Stimulated activated memory B cell treated with anti-CD40 and anti-IgM and Interleukin-4, amounts not matched to agents 10 μg/mL and 1 μg/mL and 100 μg/mL, for 72 hours (primary cell): ENCODE measurements at places on chromosomes 4 and X.

- ATAC-seq, result peak; percentile 89
Observed at GRCh38 chr4:4575284-4576211, 33.7 kb upstream of the STX18 start.

DNA sequence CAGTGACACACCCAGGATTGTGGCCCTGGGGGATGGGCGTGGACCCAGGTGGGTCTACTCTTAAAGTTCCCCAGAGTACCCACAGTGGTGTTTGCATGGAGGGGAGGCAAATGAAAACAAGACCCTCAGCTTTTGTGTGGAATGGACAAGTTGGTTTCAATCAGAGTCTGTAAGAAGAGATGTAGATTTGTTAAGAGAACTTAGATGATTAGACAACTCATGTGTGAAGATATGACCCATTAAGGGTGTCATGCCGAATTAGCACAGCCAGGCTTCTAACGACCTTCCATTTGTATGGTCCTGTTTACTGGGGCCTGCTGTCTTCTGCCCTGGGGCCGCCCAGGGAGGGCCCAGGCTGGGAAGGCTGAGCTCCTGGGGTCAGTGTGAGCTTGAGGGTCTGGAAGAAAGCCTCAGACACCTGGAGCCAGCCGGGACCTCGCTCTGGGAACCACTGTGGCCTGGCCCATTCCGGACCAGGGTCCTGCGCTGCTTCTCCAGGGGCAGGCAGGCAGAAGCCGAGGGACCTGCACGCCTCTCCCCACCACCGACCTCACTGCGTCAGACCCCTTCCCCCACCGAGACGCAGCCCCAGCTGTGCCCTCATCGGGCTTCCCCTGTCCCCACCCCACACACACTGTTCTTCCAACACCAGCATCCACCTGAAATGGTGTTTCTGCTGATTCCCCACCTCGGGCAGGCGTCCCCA lies 20.4 kb downstream of the UVSSA start:
- ATAC-seq, result no peak

GRCh38 chrX:9724711-9725110 lies 40.9 kb downstream of the GPR143 start:
- ATAC-seq, result no peak

- no peak for ATAC-seq
Observed at GRCh38 chrX:71935476-71935875, 24.8 kb downstream of the NHSL2 start.

GRCh38 chrX:74389016-74389722 lies 32.1 kb upstream of the SLC16A2 start:
- ATAC-seq, result no peak

- no peak for ATAC-seq
Observed at GRCh38 chrX:149495573-149496071, 9.5 kb downstream of the IDS start.

GRCh38 chr4:139762720-139763119 lies 97.1 kb downstream of the MGST2 start:
- ATAC-seq, result no peak

DNA sequence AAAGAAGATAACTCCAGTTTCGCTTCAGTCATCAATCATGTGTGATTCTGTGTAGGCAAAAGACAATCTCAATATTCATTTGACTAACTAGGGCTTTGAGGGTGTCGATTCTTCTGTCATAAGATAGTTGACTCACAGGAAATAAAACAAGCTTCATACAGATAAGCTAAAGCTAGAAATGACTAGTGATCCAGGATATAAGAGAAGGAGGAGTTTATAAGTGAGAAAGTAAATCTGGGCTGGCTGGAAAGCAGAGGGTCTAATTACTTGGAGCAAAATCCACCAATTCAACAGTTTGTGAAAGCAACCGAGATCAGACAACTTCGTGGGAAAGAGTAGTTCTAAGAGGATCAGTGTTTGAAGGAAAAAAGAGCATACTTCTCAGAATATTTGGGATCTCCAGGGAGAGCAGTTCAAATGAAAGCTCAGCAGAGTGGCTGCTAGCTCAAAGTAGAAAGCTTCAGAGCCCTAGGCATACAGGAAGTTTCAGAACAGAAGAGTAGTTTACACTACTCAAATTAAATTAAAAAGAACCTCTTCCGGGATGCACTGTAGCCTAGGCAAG lies 429.3 kb downstream of the INPP4B start:
- no peak for ATAC-seq

GRCh38 chr4:2954358-2955185 lies 8.6 kb downstream of the NOP14 start:
- peak; percentile 92 for ATAC-seq

GRCh38 chrX:1870421-1870820 lies 255.6 kb downstream of the ASMT start:
- ATAC-seq, result no peak

- no peak for ATAC-seq
Observed at GRCh38 chr4:40990236-40990898, 224.0 kb downstream of the APBB2 start.

- no peak for ATAC-seq
Observed at GRCh38 chr4:156581282-156582063, 390.1 kb downstream of the PDGFC start.

GRCh38 chr4:18840481-18840880 lies 818.9 kb upstream of the LCORL start:
- ATAC-seq, result no peak

- ATAC-seq, result no peak
Observed at GRCh38 chr4:3252831-3253641, 4.1 kb downstream of the MSANTD1 start.

- no peak for ATAC-seq
Observed at GRCh38 chr4:6561706-6562371, 13.2 kb upstream of the MAN2B2 start.

- no peak for ATAC-seq
Observed at GRCh38 chr4:87188932-87189331, 31.5 kb downstream of the KLHL8 start.

- ATAC-seq, result no peak
Observed at GRCh38 chr4:82213485-82214417, 160.0 kb downstream of the HNRNPD start.

DNA sequence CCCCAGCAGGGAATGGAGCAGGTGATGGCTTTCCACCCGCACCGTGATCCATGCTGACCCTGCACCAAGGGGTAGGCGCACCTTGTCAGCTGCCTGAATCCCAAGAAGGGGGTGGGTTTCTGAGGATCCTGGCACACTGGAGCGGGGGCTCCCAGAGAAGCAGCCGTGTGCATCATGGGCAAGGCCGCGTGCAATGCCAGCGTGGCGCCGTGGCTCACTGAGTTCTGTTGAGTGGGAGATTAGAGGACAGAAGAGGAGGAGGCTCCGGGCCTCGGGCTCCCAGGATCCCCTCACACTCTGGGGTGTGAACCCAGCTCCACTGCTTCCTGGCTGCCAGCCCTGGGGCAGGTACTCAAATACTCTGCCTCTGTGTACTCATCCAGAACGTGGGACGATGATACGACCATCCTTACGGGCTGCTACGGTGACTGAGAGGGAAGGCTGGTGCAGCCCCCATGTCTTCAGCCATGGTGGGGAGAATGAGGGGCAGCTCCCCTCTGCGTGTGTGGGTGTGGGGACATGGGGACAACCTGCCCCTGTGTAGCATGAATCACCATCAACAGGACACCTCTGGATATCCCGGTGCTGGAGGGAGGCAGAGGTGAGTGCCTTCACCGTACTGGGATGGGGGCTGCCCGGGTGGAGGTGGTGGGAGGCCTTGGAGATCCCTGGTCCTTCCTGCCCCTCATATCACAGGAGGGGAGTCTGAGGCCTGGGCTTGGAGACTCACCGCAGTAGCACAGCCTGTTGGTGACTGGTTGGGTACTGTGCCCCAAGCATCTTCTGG lies 52.6 kb downstream of the CPZ start:
- ATAC-seq, result no peak

GRCh38 chr4:73593631-73594241 lies 26.5 kb downstream of the RASSF6 start:
- ATAC-seq, result no peak

DNA sequence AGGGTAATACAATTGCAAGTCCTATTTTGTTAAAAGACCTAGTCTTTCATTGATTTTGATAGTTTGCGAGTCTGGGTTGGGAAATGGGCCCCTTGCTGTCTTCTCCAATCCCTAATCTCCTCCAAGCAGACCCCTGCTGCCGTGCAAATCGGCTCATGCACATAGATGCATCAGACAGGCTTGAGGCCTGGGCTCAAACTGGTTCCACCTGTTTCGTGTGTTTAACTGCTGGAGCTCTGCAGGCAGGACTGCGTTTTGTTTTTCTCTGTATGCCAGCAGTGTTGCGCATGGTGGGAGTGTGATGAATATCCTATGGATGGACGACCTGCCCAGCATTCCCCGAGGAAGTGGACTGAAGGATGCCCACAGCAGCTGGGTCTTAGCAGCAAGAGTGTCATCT lies 133.9 kb downstream of the PDGFRA start:
- ATAC-seq, result no peak

GRCh38 chr4:18733961-18734360 lies 712.4 kb upstream of the LCORL start:
- no peak for ATAC-seq
